ENCODE measurements at places on chromosomes 6 and 20. TPM values are rescaled to one million over a fixed set of nuclear protein-coding genes. Genes with fewer than 3 reads are reported as not detected.

The ENPP5 gene
- total RNA-seq: not detected

The SMOC2 gene
- total RNA-seq: not detected

The ATP6V1G2 gene
- 2.8 TPM for total RNA-seq

The OR2H2 gene
- total RNA-seq: not detected

The SYTL3 gene
- total RNA-seq: 25.8 TPM

The UBE2C gene
- not detected for total RNA-seq

The TCEA2 gene
- total RNA-seq: 36.4 TPM

The FOXO3 gene
- total RNA-seq: 11.6 TPM

Data from naive thymus-derived CD4-positive, alpha-beta T cell (primary cell).